ENCODE measurements at places on chromosomes 5 and 9.

DNA sequence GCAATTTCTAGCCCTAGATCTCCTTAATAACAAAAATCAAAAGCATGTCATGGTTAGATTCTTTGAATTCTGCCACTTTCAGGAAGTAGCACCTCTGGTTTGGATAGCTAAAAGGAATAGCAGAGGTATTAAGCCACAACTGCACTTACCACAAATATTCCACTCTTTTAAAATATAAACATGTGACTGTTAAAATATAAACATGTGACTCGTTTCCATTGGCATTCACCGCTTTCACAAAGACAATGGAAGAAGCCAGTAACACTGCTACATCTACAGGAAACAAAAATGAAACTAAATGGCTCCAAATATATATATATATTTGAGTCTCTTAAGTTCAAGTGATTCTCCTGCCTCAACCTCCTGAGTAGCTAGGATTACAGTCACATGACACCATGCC lies 222.9 kb downstream of the ARL15 start:
- DNase-seq: no peak

- DNase-seq: no peak
Measured at GRCh38 chr9:124781967-124782660, 5.2 kb downstream of the OLFML2A start.

- DNase-seq: no peak
Measured at GRCh38 chr9:121739971-121740370, 88.5 kb downstream of the DAB2IP start.

DNA sequence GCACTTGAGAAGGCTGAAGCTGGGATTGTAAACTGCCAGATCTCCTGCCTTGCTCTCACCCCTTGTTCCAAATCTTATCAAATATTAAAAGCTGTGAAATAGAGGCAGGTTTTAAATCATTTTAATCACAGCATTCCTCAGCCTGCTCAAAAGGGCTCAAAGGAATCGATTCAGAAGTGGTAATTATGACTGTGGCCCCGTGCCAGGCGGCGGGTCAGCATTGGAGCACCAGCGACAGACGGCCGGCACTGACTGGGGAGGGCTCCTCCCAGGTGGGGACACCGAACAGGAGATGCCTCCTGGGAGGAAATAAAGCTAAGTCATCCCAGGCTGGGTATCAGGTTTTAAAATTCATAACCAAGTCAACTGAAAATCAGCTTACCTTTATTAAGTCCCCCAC lies 66.7 kb downstream of the KCNIP1 start:
- no peak for DNase-seq

DNA sequence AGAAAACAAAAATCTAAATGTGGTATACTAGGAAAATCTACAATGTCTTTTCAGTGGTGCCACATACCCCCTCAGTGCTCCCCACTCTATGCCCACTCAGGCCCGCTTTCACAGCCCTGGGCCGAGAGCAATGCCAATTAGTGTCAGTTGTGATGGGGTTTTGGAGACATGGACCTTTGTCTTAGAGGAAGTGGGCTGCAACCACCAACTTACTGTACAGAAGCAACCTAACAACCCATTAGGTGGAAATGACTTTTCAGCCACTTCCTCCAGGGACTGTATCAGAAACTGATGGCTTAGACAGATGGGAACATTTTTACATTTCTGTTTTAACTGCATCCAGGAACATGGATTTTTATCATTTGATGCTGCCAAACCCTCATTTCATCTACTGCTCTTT lies 268.0 kb downstream of the BNC2 start:
- DNase-seq: no peak

GRCh38 chr9:17878810-17879370 lies 300.0 kb downstream of the SH3GL2 start:
- no peak for DNase-seq

DNA sequence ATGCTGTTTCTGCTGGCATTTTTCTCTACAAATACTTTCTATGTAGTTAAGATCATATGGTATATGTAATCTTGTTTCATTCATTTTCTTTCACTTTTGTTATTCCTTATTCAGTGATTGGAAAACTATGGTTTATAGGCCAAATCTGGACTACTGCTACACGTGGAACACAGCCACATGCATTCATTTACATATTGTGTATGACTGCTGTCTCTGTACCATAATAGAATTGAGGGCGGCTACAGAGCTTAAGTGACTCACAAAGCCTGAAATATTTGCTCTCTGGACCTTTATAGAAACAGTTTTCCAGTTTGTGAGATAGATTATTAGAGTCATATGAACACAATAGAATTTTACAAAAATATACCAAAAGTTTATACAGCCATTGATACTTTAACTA lies 133.6 kb upstream of the CDKN2B start:
- DNase-seq: no peak

Data from HuH-7.5 (cell line).